ENCODE measurements at places on chromosomes 6 and 20.

DNA sequence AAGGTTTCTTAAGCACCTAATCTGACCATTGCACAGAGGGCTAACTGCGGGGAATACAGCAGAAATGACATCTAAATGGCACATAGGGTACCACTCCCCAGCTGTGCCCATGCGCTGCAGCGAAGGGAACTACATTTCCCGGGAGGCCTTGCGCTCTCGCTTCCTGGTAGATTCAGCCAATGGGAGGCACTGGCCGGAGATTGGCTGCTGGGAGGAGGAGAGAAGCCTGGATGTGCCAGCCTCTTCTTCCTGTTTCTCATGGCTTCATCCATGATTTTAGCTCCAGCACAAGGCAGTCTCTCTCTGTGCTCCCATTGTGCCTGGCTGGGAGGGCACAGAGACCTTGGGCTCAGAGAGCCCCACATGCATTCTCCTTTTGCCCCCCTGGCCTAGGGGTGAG lies 101.7 kb upstream of the FOXA2 start:
- DNase-seq: peak; percentile 6

DNA sequence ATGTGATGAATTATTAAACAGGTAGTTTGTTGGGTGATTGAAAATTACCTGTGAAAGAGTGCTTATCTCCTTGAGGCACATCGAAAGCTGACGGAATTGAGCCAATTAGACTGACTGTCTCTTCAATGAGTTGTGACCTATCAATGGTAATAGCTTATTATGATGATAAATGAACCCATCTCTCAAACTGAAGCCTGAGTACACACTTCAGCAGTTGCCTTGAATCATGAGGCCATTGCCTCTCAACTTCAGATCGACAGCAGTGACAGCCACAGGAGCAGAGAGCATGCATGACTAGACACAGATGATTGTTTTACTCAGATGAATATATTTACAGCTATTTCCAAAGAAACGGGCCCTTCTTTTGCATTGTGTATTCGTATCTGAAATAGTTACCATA lies 323.9 kb downstream of the LAMA2 start:
- no peak for DNase-seq

DNA sequence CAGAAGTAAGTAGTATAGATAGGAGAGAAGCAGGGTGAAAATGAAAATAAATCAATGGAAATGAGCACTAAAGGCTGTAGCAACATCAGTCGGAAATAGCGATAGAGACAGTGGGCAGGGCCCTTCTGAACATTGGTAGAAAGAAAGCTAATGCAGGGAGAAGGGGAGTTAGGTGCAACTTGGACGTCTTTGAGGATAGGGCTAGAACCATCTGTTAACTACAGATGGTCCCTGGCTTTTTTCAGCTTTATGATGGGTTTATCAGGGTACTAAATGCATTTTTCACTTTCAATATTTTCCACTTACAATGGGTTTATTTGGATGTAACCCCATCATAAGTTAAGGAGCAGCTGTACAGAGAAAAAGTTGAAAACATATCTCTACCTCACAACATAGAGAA lies 72.8 kb upstream of the CNR1 start:
- no peak for DNase-seq

- DNase-seq: no peak
Measured at GRCh38 chr6:49463612-49463967, 420 bp downstream of the CENPQ start.

DNA sequence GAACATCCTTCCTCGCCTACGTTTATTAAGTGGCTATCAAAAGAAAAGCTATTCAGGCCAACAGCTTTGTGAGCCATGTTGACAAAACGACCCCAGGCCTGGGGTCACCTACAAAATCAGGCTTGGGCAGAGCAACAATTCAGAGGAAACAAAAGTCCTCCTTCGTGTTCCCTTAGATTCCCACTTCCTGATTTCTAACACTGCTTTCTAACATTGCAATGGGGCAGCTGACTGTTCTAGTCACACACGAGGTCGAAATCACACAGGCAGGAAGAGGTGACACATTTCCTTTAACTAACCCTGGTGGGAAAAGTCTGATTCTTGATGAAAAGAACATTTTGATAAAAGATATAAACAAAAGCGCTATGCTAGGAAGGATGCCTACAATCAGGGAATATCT lies 31.9 kb downstream of the WDR27 start:
- DNase-seq: no peak

GRCh38 chr6:106979435-106979884 lies 4.9 kb upstream of the CD24 start:
- peak; percentile 55 for DNase-seq

- DNase-seq: no peak
Measured at GRCh38 chr6:6256886-6257285, 63.6 kb downstream of the F13A1 start.

DNA sequence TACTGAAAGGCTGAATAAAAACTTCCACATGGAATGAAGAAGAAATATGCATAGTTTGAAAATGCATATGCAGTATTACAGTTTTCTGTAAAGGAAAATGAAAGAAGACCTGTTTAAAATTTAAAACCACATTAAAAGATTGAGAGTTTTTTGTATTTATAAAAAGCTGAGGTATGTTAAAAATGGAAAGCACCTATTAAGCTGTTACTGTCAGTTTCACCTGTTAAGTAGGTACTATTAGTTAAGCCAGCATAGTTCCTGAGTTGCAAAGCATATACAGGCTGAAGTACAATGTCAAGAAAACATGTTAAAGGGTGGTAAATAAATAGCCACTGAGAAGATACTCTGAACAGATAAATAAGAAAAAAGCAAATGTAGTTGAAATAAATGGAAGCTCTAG lies 69.9 kb downstream of the ATXN1 start:
- DNase-seq: no peak

GRCh38 chr6:56798163-56798562 lies 155.5 kb upstream of the DST start:
- no peak for DNase-seq

DNA sequence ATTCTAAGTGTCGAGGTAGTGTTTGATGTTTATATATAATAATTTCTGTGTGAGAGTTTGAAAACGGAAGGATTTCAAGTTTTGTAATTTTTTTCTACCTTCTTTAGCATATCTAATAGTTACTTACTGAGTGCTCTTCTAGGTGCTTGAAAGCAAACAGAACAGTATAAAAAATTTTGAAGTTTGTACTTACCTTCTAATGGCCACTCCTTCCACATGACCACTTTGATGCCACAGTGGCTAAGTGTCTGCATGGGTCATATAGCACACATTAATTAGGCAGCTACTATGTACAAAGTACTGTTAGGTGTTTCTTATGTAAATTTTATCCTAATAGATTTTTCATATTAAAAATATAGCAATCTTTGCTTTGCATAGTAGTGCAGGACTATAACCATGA lies 21.1 kb downstream of the RPRD1B start:
- DNase-seq: no peak

DNA sequence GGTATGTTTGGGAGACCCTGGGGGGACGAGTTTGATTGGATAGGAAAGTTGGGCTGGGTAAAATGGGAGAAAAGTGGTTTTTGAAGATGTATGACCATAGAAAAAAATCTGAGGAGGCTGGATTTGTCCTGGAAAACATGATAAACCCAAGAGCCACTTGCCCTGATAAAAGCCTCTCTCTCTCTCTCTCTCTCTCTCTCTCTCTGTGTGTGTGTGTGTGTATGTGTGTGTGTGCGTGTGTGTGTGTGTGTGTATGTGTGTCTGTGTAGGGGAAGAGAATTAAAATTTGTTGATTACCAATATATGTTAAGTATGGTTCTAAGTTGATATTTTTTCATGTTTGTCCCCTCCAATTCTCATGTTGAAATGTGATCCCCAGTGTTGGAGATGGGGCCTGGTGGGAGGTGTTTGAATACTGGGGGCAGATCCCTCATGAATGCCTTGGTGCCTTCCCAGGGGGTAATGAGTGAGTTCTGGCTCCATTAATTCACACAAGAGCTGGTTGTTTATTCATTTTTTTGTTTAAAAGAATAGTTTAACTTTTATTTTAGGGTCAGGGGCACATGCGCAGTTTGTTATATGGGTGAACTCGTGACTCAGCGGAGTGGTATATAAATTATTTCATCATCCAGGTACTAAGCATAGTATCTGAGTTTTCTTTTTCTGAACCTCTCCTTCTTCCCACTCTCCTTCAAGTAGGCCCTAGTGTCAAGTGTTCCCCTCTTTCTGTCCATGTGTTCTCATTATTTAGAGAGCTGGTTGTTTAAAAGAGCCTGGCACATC lies 208.8 kb downstream of the TFAP2B start:
- DNase-seq: no peak

GRCh38 chr6:123203928-123204327 lies 207.9 kb downstream of the CLVS2 start:
- DNase-seq: no peak

DNA sequence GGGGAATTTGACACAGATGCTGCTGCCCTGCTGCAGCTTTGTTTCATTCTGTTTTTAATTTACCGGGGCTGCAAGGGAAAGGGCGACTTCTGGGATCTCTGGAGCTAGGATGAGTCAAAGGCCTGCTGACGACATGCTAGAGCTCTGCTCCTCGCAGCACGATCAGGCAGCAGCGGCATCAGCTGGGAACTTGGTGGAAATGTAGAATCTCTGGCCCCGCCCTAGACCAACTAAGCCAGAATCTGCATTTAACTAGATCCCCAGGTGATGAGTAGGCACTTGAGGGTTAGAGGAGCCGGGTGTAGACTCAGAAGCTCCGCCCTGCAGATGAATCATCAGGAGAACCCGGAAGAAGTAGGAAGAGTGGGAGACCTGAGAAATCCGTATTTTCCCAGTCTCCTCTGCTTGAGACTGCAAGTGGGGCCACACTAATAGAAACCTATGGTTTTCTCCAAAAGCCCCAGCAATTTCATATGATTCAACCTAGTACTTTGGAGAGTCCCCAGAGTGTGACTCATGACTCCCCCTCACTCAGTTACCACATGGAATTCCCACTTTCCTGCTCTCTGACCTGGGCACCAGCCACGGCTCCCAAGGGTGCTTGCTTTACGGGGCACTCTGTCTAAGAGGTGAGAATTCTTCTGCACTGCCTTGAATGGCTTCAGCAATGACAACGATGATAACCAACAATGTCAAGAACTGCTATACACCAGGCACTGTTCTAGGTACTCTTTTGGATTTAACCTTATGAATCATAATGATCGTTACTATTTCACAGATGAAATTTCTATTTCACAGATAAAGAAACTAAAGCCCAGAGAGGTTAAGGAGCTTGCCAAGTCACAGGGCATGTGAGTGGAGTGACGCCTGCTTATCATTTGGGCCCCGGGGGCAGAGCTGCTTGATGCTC lies 18.1 kb downstream of the TUBB2B start:
- DNase-seq: peak; percentile 68

DNA sequence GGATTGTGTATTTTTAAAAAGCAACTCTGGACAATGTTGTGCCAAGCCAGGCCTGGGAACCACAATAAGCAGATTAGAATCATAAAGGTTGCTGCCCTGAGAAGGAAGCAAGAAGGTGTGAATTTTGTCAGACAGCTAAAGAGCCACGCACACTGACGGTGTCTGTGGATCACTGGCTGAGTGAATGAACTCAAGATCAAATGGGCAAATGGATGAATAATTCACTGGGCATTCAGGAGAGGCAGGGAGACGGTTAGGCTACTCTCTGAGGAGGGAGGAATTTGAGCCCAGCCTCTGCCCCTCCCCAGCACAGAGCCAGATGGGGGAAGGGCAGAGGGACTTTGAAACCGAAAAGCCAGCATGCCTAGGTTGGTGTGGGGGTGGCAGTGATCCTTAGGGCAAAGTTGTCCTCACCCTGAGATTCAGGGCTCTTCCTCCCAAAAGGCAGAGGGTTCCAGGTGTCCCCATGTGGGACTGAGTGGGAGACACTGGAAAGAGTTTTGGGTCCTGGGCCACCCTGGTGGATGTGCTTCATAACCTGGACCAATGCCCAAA lies 19.5 kb upstream of the SLC22A7 start:
- no peak for DNase-seq

DNA sequence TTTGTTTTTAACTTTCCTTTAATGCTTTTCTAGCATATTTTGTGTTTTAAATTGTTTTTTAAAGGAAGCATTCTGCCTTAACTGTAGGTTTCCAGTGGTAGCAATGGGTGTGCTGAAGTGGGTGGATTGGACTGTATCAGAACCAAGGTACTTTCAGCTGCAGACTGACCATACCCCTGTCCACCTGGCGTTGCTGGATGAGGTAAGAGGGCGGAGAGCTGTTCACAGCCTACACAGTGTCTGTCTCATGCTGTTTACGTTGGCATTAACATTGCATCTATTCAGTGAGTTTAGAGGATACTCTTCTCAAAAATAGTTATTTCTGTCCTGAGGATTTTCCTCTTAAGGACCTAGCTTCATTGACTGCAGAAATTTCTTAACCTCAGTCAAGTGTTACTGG lies 11.9 kb downstream of the NELFCD start:
- no peak for DNase-seq

- DNase-seq: no peak
Measured at GRCh38 chr6:43471399-43471798, 6.0 kb upstream of the TJAP1 start.

DNA sequence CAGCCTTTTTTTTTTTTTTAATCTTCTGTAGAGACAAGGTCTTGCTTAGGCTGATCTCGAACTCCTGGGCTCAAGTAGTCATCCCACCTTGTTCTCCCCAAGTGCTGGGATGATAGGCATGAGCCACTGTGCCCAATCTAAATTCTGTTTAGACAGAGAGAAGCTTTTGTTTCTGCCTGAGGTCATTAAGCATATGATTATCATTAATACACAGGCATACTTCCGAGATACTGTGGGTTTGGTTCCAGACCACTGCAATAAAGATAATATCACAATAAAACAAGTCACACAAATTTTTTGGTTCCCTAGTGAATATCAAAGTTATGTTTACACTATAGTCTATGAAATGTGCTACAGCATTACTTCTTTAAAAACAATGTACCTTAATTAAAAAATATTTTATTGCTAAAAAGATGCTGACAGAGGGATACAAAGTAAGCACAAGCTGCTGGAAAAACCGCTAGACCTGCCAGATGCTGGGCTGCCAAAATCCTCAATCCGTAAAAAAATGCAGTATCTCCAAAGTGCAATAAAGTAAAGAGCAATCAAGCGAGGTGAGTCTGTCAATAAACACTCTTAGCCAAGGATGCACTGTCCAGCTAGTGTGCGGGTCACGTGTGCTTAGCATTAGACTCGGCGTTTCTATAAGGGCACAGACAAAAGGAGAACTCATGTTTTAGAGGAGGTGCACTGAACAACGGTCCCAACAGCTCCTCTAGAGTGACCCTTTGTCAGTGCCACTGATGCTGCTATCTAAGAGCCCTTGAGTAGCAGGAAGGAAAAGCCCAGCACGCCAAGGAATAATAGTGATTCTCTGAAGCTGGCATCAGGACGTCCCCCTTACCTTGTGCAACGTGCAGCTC lies 16.1 kb downstream of the TXNDC5 start:
- DNase-seq: no peak

GRCh38 chr6:169766232-169766631 lies 14.8 kb downstream of the ERMARD start:
- DNase-seq: no peak

Measured in AG04450 (cell line).